Natural killer cell treated with Interleukin-12 subunit alpha and Interleukin-12 subunit beta and Interleukin-15 and Interleukin-18, amount 100 ng/mL, for 72 hours (primary cell): ENCODE measurements at places on chromosomes 7 and 10. TPM values are rescaled to one million over a fixed set of nuclear protein-coding genes. Genes with fewer than 3 reads are reported as not detected.

Gene ABCB1
- 11.1 TPM for total RNA-seq

Gene RASA4
- 7.9 TPM for total RNA-seq

- no peak overlapping the region for H3K4me3 ChIP-seq
- no peak for DNase-seq
- H3K27ac ChIP-seq = no peak overlapping the region
Observed at GRCh38 chr7:21828841-21829240, 116.9 kb downstream of the CDCA7L start.

Gene AMZ1
- total RNA-seq = not detected

Gene PIK3CG
- total RNA-seq = 80.7 TPM

- no peaks in the 10 kb centered on the region for H3K27me3 ChIP-seq
- peaks cover 41% of the 10 kb centered on the region for H3K4me1 ChIP-seq
- no peak for DNase-seq
- peaks cover 15% of the 10 kb centered on the region for H3K36me3 ChIP-seq
Observed at GRCh38 chr7:92797284-92797683, 39.1 kb downstream of the CDK6 start.

GRCh38 chr7:25037325-25037724, 57.3 kb upstream of the OSBPL3 start:
- H3K4me1 ChIP-seq = no peaks in the 10 kb centered on the region
- no peak overlapping the region for H3K4me3 ChIP-seq
- H3K27me3 ChIP-seq = peaks cover 2% of the 10 kb centered on the region
- H3K27ac ChIP-seq = no peak overlapping the region

Gene CEP41
- total RNA-seq = 17.7 TPM

- no peaks in the 10 kb centered on the region for H3K36me3 ChIP-seq
- H3K27ac ChIP-seq = no peak overlapping the region
- H3K4me3 ChIP-seq = no peak overlapping the region
- H3K4me1 ChIP-seq = no peaks in the 10 kb centered on the region
Observed at GRCh38 chr10:71575451-71575850, 144.1 kb downstream of the C10orf105 start.

Gene SLC25A13
- 15.9 TPM for total RNA-seq

DNA sequence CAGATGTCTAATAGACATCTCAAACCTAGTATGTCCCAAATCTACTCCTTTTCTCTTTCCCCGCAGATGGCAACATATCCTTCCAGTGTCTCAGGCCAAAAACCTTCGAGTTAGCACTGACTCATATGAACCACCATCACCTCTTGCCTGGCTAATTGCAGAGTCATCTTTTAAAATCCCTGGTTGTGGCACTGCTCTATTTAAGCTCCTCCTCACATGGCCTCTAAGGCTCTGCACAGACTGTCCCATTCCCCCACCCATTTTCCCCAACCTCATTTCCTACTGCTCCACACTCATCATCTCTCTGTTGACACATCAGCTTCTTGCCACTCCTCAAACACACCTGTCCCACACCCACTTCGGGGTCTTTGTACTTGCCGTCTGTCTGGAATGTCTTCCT, 16.8 kb upstream of the HBP1 start:
- H3K27ac ChIP-seq = no peak overlapping the region
- no peaks in the 10 kb centered on the region for H3K4me1 ChIP-seq
- H3K4me3 ChIP-seq = no peak overlapping the region
- DNase-seq = no peak
- H3K36me3 ChIP-seq = no peaks in the 10 kb centered on the region
- no peaks in the 10 kb centered on the region for H3K27me3 ChIP-seq

- peaks cover 31% of the 10 kb centered on the region for H3K27me3 ChIP-seq
- no peak overlapping the region for H3K27ac ChIP-seq
- no peaks in the 10 kb centered on the region for H3K4me1 ChIP-seq
- H3K36me3 ChIP-seq = no peaks in the 10 kb centered on the region
- H3K4me3 ChIP-seq = no peak overlapping the region
- DNase-seq = no peak
Observed at GRCh38 chr10:113644185-113645120, 19.4 kb downstream of the NRAP start.

Gene HECW1
- not detected for total RNA-seq

DNA sequence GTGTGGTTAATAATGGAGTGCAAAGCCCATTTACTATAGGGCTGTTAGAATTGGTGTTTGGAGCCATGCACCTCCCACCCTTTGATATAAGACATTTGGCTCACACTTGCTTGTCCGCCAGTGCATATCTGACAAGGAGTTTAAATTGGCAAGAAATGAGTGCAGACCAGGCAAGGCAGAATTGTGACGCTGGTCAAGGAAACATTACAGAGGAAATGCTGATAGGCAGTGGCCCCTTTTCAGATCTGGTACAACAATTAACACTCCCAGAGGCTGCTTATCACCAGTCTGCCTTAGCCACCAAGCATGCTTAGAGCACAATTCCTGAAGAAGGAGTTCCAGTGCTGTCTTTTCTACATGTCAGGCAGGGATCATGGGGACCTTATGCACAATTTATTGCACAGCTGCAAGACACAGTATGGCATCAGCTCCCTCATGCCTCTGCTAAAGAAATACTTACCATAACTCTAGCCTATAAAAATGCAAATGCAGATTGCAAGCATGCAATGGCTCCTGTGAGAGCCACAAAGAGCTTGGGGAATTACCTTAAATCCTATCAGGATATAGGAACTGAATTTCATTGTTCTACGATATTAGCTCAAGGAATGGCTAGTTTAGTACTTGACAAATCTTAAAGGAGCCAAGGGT, 35.2 kb downstream of the OR13A1 start:
- no peaks in the 10 kb centered on the region for H3K36me3 ChIP-seq
- H3K27ac ChIP-seq = no peak overlapping the region
- H3K4me3 ChIP-seq = no peak overlapping the region
- no peak for DNase-seq

- no peaks in the 10 kb centered on the region for H3K36me3 ChIP-seq
- DNase-seq = no peak
- H3K27me3 ChIP-seq = peaks cover 6% of the 10 kb centered on the region
- peak overlapping the region; percentile 4 for H3K27ac ChIP-seq
Observed at GRCh38 chr10:14826076-14826829, 11.6 kb downstream of the CDNF start.

Gene GJD4
- total RNA-seq = not detected

DNA sequence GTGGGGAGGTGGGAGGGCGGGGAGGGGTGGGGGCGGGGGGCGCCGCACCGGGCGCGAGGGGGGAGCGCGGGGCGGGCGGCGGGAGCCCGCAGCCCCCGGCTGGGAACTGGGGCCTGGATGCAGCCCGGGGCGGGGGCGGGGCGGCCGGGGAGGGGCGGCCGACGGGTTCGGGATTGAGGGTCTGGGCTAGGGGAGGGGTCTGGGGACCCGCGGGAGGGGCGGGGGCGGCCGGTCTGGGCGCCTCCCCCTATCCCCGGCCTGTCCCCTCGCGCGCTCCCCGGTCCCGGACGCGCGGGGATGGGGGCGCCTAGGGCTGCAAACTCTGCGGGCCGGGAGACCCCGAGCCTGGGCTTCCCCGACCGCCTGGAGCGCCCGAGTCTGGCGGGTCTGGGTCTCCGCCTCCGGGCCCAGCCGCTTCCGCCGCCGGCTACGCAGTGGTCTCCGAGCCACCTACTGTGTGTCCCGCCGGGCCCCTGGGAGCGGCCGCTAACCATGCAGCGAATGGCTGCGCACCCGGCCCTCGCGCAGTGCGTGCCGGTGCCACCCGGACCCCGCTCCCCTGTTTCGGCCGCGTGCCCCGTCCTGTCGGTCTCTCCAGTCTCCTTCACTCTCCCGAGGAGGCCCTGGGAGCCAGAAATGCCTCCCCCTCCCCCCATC, 375 bp upstream of the FGF8 start:
- H3K4me3 ChIP-seq = peak overlapping the region; percentile 34
- H3K4me1 ChIP-seq = peaks cover 19% of the 10 kb centered on the region
- no peak overlapping the region for H3K27ac ChIP-seq
- peaks cover 46% of the 10 kb centered on the region for H3K27me3 ChIP-seq
- peaks cover 6% of the 10 kb centered on the region for H3K36me3 ChIP-seq
- no peak for DNase-seq

GRCh38 chr7:136070736-136071505, 93.8 kb upstream of the MTPN start:
- H3K36me3 ChIP-seq = no peaks in the 10 kb centered on the region
- H3K27me3 ChIP-seq = no peaks in the 10 kb centered on the region
- H3K4me3 ChIP-seq = no peak overlapping the region
- DNase-seq = no peak

DNA sequence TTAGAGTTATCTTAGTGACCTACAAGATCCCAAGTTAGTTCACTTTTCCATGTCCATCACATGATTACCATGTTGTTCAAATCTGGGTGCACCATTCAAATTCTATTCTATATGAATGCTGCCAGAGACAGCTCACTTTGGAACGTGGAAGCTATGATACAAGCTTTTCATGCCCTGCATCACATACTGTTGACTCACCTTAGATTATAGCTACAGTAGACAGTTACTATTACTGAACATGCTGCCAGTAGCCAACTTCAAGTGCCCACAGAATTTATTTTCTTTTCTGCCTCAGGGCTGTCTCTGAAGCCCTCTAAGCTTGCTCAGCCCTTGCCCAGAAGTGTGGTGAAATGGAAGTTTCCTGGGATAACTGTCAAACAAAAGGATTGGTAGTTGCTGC, 231.1 kb downstream of the GPR158 start:
- DNase-seq = no peak
- H3K27me3 ChIP-seq = no peaks in the 10 kb centered on the region
- H3K36me3 ChIP-seq = no peaks in the 10 kb centered on the region
- no peak overlapping the region for H3K27ac ChIP-seq
- H3K4me3 ChIP-seq = no peak overlapping the region

- no peak for DNase-seq
- no peaks in the 10 kb centered on the region for H3K4me1 ChIP-seq
- no peak overlapping the region for H3K27ac ChIP-seq
- no peaks in the 10 kb centered on the region for H3K36me3 ChIP-seq
- H3K27me3 ChIP-seq = no peaks in the 10 kb centered on the region
Observed at GRCh38 chr10:99798031-99798430, 15.6 kb downstream of the ABCC2 start.

DNA sequence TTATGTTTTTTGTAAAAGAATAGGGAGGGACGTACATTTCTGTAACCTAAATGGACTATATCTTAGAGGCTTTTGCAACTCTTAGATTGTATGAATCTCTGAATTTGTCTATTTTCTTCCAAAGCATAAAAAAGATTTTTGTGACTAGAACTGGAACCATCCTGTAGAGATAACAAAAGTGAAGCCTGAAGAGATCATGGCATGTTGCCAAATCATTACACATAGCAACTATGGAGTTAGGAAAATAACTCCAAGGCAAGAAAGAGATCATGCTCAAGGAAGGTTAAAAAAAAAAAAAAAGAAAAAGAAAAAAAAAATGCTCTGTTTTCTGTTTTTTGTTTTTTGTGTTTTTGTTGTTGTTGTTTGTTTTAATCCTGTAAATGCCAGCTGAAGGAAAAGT, 567.7 kb upstream of the ZWINT start:
- DNase-seq = no peak
- no peak overlapping the region for H3K4me3 ChIP-seq
- no peak overlapping the region for H3K27ac ChIP-seq
- H3K36me3 ChIP-seq = peaks cover 29% of the 10 kb centered on the region
- no peaks in the 10 kb centered on the region for H3K27me3 ChIP-seq

Gene RBM20
- not detected for total RNA-seq

DNA sequence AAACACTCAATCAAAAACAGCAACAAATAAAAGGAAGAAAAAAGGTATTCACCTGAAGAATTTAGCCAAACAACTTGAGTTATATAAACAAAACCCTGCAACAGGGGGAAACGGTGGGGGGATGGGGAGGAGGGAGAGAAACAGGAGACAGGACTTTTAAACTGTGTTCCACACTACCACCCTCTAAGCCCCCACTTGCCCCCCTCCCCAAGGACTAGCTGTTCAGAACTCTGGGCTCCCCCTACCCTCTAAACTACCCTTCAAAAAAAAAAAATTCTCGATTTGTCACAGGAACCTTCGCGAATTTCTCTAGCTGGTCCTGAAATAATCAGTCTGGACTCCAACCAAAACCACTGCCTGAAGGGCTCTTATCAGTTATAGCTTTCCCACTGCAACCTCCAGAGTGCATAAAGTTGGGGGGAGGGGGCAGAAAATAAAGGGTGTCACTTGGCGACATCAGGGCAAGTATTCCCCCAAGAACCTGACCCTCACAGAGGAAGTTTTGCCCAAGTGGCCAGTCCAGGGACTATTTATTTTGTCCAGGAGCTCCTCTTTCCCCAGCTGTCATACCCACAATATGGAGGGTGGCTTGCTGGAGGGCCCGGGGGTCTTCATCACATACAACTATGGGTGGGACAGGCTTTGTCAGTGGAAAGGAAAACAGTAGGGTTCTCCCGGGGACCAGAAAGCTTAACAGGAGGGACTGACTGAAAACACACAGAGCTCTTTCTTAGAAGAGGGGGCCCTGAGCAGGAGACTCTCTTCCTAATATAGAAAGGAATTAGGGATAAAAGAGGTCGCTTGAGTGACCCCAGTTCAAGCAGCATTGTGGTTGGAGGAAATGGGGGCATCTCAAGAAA, 1.3 kb downstream of the UBE2H start:
- peaks cover 10% of the 10 kb centered on the region for H3K36me3 ChIP-seq
- peaks cover 11% of the 10 kb centered on the region for H3K4me1 ChIP-seq
- no peak overlapping the region for H3K27ac ChIP-seq
- no peak overlapping the region for H3K4me3 ChIP-seq
